ENCODE measurements at places on chromosomes 3 and 15.

DNA sequence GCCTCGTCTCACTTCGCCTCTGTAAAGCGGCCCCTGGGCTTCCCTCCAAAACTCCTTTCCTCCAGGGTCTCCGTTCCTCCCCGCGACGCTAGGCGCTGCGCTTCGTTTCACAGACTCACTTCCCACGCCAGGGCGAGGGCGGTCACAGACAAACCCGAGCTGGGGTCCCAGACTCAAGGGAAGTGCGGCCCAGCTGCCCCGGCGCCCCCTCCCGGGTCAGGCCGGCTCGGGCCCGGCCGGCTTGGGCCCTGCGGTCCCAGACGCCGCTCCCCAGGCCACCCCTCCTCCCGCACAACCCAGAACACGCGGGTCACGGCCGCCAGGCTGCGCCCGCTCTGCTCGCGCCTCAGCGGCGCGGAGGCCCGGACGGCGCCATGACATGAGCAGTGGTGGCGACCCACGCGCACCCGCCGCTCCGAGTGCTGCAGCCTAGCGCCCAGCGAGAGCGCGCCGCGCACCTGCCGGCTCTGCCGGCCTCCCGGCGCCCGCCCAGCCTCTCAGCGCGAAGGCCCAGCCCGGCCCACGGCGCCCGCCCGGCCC lies 547 bp downstream of the NUP210 start:
- DNase-seq: peak; percentile 7

- no peak for DNase-seq
These were observed 80.6 kb downstream of the LSM3 start for GRCh38 chr3:14258906-14259904.

GRCh38 chr3:8443829-8444791 lies 57.5 kb upstream of the LMCD1 start:
- DNase-seq: peak; percentile 78

GRCh38 chr15:26698555-26698954 lies 74.3 kb downstream of the GABRB3 start:
- DNase-seq: no peak

DNA sequence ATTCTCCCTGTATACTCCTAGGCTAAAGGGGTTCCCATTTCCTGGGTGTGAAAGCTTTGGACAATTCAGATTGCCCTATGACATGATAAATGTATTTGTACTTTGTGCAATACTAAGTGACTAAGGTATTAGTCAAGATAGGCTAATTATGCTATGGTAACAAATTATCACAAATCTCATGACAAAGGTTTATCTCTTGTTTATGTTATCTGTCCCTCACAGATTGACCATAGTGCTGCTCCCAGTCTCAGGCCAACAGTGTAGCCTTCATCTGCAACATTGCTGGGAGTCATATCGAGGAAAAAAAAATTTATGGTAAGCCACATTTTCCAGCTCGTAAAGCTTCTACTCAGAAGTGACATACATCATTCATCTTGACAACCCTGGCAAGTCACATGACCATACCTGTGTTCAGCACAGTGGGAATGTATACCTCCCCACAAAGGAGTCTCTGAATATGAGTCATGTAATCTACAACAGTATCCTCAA lies 346.2 kb downstream of the IGSF11 start:
- no peak for DNase-seq

- DNase-seq: peak; percentile 44
These were observed 209.4 kb downstream of the CADPS start for GRCh38 chr3:62665627-62666437.

DNA sequence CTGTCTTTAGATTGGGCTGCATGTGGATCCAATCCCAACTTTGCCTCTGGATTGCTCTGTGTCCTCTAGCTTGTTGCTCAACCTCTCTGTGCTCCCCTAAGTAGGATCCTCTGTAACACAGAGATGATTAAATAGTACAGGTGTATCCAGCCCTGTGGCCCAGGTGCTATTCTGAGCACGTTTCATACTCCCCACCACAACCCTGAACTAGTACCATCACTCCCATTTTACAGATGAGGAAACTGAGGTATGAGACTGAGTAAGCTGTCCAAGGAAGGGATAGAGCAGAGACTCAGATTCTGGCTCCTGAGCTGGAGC lies 7.2 kb downstream of the ISG20 start:
- DNase-seq: no peak

DNA sequence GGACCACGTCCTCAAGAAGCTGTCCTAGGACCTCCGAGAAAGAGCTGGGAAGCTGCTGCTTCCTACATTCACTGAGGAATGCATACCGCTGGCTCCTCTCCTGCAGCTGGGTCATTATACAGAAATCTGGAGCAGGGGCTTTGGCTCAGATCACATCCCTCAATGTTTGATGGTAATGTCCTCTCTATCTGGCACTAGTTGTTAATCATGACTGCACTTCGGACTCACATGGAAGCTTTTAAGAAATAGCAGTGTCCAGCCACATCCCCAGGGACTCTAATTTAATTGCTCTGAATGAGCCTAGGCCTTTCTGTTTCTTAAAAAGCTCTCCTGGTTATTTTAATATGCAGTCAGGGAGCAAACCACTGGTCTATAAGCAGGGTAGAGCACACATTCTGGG lies 25.7 kb upstream of the MYRIP start:
- DNase-seq: no peak

GRCh38 chr3:196569003-196569516 lies 600 bp downstream of the FBXO45 start:
- no peak for DNase-seq

GRCh38 chr3:74067296-74067695 lies 442.6 kb upstream of the PDZRN3 start:
- peak; percentile 5 for DNase-seq

GRCh38 chr3:36362216-36362615 lies 18.1 kb upstream of the STAC start:
- no peak for DNase-seq

GRCh38 chr3:112042842-112043280 lies 8.3 kb downstream of the TMPRSS7 start:
- DNase-seq: peak; percentile 99

DNA sequence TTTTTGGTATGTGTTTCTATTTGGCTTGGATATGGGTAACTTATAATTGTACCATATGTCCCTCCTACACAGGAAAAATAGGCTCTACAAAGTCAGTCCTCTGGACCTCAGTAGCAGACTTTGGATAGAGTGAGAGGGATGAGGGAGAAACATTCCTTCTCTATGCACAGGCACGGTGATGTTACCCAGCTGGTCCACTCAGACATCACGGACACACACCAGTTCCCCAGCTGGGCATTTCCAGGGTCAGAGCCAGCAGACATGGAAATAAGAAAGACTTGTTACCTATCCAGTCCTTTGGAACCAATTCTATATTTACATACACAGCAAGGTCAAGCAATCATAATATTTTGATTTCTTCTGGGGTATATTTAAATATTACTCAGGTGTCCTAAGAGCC lies 433.1 kb upstream of the KCNMB2 start:
- no peak for DNase-seq

DNA sequence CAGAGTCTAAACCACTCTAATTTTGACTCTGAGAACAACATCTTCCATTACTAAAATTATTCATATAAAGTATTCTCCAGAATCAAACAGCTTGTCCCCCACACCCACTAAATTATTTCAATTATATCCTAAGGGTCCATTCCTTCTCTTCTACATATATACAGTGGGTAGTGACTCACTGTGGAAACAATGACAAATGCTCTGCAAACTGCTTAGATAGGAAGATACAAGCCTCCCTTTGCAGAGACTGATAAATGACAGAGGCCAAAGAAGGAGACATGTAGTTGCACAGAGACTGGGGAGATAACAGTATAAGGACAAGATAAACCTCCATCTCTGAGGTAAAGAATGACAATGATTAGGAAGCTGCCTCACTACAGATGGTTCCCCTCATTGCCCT lies 1087.4 kb downstream of the AGBL1 start:
- DNase-seq: no peak

DNA sequence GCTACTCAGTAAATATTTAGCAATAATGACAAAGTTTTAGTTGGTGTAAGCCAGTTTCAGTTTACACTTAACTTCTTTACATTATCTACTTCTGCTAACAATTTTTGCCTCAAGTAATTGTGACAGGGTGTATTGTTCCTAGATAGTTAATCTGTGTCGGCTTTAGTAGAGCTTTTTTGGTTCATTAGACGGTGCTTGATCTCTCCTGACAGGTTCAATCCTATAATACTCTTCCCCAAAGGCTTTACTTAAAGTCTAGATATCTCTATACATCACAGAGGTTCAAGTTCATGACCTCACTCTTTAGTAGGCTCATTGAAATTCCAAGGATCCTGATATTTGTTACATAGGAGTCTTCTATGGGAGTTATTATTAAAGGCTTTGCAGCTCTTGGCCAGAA lies 365.6 kb upstream of the DPPA4 start:
- no peak for DNase-seq

DNA sequence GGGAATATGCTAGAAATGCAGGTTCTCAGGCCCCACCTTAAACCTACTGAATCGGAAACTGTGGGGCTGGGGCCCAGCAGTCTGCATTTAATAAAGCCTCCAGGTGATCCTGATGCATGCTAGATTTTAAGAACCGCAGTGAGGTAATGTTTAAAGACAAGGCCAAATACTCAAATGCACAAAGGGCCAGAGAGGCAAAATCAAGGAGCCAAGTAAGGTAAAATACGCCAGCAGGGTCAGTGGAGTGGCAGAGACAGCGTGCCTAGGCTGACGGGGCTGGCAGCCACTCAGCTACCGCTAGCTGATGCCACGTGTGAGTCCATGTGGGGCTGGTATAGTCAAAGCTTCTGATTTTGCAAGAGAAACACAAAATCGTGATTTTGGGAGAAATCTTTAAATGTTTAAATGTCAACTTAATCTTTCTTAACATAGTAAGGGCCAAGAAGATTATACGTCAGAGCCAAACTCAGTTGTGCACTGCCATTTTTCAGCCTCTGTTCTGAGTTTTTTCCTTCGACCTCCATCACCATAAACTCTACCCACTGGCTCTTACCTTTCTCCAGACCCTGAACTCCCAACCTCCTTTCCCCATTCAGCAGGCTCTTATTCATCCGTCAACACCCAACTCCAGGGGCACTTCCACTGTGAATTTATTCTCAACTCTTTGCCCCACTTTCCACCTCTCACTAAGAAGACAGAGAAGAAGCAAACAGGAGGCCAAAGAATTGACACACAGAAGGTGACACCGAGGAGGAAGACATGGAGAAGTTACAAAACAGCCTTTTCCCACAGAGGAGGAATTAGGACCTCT lies 136.6 kb upstream of the RAD18 start:
- DNase-seq: no peak

GRCh38 chr3:151877269-151877668 lies 3.8 kb downstream of the SUCNR1 start:
- DNase-seq: no peak

- DNase-seq: no peak
These were observed 24.8 kb downstream of the LNP1 start for GRCh38 chr3:100426067-100426682.

GRCh38 chr15:48644827-48645557 lies 517 bp downstream of the FBN1 start:
- DNase-seq: no peak

- no peak for DNase-seq
These were observed 560 bp downstream of the ST6GAL1 start for GRCh38 chr3:186930641-186931531.

- DNase-seq: no peak
These were observed 105.4 kb downstream of the HMG20A start for GRCh38 chr15:77525907-77526594.

GRCh38 chr3:64109438-64109837 lies 86.1 kb upstream of the PSMD6 start:
- DNase-seq: no peak

- no peak for DNase-seq
These were observed 676.8 kb upstream of the UBE2E2 start for GRCh38 chr3:22526266-22526837.

GRCh38 chr15:26936502-26936901 lies 34.5 kb upstream of the GABRG3 start:
- DNase-seq: no peak

- DNase-seq: no peak
These were observed 31.1 kb downstream of the TMEM212 start for GRCh38 chr3:171874251-171874681.

DNA sequence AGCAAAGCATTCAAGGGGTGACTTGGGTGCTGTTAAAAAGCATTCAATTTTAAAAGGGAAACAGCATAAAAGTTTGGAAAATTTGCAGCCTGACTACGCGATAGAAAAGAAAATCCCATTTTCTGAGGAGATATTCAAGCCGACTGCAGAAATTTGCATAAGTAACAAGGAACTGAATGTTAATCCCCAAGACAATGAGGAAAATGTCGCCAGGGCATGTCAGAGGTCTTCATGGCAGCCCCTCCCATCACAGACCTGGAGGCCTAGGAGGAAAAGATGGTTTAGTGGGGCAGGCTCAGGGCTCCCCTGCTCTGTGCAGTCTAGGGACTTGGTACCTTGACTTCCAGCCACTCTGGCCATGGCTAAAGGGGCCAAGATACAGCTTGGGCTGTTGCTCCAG lies 93.1 kb downstream of the ISL2 start:
- DNase-seq: no peak

- DNase-seq: no peak
These were observed 47.8 kb downstream of the KBTBD8 start for GRCh38 chr3:67045711-67046465.

DNA sequence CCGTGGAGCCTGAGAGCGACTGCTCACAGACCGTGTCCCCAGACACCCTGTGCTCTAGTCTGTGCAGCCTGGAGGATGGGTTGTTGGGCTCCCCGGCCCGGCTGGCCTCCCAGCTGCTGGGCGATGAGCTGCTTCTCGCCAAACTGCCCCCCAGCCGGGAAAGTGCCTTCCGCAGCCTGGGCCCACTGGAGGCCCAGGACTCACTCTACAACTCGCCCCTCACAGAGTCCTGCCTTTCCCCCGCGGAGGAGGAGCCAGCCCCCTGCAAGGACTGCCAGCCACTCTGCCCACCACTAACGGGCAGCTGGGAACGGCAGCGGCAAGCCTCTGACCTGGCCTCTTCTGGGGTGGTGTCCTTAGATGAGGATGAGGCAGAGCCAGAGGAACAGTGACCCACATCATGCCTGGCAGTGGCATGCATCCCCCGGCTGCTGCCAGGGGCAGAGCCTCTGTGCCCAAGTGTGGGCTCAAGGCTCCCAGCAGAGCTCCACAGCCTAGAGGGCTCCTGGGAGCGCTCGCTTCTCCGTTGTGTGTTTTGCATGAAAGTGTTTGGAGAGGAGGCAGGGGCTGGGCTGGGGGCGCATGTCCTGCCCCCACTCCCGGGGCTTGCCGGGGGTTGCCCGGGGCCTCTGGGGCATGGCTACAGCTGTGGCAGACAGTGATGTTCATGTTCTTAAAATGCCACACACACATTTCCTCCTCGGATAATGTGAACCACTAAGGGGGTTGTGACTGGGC lies 7.3 kb downstream of the FAM131A start:
- DNase-seq: no peak

- DNase-seq: no peak
These were observed 54.2 kb downstream of the RPL39L start for GRCh38 chr3:187085021-187085666.

Data from NCI-H748 treated with DMSO at 0.1 percent for 48 hours (cell line).